ENCODE measurements at places on chromosomes 5 and 9. TPM values are rescaled to one million over a fixed set of nuclear protein-coding genes. Genes with fewer than 3 reads are reported as not detected.

FYB1 gene
- total RNA-seq: 1.6 TPM

CIZ1 gene
- total RNA-seq: 15.9 TPM

HTR4 gene
- 1.2 TPM for total RNA-seq

GFI1B gene
- total RNA-seq: 0.41 TPM

CORO2A gene
- total RNA-seq: 4.5 TPM

STKLD1 gene
- 1.2 TPM for total RNA-seq

ANKRD55 gene
- total RNA-seq: 2.0 TPM

FBP1 gene
- total RNA-seq: not detected

LCN6 gene
- total RNA-seq: not detected

LHX6 gene
- 11.8 TPM for total RNA-seq

- no peak for DNase-seq
Observed at GRCh38 chr5:4983701-4984100, 156.4 kb upstream of the ADAMTS16 start.

DNA sequence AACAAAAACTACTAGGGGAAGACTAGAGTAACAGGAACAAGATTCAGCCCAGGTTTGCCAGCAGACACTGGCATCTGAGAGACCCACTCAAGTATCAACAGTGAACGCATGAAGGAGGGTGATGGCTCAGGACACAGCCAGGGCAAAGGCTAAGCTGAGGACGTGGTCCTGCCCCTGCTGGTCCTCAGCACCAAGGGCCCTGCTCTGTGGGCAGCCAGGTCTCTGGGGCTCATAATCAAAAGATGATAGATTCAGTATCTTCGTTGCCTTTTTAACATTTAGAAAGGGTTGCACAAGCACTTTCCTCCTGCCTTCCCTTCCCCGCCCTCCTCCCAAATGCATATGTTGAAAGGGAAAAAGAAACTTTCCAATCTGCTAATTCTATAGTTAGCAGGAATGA lies 31.5 kb downstream of the MACROH2A1 start:
- DNase-seq: no peak

- DNase-seq: no peak
Observed at GRCh38 chr9:99024959-99025358, 80.0 kb upstream of the TGFBR1 start.

DNA sequence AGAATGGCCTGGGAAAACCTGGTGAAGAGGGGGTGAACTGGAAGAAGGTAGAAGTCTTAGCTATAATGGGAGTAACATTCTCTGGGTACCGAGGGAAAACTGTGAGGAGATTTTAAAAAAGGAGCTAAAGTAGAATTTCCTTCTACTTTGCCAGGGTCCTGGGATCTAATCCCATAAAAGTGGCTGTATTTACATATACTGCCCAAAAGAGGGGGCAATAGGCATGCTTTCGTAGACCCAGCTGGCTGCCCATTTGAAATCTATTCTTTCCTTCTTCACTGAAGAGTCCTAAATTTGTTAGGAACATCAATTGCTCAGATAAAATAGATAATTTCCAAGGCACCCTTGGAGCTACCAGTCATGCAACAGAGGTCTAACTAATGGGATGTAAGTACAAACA lies 159.2 kb downstream of the CDC42SE2 start:
- no peak for DNase-seq

DNA sequence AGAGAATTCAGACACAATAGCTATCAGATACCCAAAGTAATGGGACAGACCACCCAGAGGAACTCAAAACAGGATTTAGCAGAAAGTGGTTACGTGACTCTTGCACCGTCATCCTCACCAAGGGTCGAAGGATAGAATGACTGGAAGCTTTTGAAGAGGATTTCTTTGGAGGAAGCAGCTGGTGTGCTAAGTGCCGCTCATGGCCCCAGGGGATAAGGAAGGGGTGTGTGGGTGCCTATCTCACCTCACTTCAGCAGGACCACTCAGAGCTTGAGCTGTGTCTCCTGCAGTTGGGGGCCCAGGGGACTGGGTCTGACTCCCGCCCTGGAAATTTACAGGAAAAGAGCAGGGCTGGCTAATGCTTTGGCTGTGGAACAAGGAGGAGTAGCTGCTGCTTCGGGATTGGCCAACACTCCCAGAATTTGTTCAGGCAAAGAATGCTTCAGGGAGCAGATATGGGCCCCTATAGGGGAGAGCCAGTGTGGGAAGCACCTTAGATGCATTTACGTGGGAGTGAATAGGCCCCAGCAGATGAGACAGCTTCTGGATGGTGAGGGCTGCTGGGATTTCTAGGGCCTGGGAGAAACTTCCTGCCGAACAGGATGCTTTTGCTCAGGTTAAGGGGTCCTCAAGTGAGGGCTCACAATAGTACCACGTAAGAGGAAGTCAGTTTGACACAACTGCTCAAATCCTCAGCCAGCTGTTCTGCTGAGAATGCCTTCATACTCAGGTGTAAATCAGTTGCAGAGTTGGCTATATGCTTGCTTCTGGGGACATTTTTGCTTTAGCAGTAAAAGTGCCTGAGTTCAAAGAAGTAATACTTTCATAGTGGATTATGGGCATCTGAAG lies 29.1 kb upstream of the TOMM5 start:
- DNase-seq: no peak

- DNase-seq: no peak
Observed at GRCh38 chr5:67032921-67033664, 163.5 kb downstream of the CD180 start.

GRCh38 chr5:16431490-16431889 lies 34.1 kb downstream of the ZNF622 start:
- DNase-seq: no peak

DNA sequence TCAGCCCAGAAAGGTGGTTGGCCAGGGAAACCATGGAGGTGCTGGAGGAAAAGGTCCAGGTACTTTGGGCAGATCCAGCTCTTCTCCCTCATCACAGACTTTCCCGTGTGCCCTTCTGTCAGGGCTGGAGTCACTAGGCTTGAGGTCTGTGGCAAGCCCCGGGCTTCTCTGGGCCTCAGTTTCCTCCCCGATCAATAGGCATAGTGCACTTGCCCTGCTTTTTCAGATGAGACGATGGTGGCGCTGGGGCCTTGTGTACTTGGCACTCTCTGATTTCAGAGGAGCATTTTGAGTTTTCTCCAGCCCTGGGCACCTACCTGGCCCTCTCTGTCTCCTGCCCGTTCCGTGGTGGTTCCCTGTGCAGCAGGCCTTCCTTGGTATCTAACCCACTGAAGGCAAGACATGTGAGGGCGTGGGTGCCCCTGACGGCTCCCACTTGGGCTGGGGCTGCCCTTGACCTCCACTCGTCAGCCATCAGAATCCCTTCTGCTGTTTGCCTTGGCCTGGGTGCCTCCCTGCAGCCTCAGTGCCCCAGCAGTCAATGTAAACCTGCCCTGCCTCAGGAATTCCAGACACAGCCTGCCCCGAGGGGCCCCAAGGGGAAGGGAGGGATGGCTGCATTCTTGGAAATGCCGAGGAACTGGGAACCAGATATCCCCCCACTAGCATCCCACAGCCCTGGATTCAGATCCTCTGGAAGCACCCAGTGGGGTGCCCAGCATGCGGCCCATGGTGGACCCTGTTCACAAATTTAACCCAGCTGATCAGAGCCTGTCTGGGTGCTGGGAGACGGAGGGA lies 66.3 kb upstream of the COL5A1 start:
- DNase-seq: no peak

DNA sequence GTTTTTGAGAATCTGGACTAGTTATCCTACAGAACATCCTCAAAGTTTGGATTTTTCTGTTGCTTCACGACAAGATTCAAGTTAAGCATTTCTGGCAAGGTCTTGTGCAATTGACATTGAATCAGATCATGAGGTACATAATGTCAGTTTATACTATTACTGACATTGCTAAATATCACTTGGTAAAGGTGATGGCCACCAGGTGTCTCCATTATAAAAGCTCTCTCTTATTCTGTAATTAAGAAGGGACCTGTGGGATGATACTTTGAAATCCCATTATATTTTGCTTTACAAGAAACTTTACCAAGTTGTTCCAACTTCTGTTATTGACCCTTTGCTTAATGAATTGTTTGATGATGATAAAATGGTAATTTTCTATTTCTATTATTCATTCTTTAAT lies 131.0 kb upstream of the ASTN2 start:
- no peak for DNase-seq

- no peak for DNase-seq
Observed at GRCh38 chr5:154860765-154861164, 2.3 kb downstream of the CNOT8 start.

DNA sequence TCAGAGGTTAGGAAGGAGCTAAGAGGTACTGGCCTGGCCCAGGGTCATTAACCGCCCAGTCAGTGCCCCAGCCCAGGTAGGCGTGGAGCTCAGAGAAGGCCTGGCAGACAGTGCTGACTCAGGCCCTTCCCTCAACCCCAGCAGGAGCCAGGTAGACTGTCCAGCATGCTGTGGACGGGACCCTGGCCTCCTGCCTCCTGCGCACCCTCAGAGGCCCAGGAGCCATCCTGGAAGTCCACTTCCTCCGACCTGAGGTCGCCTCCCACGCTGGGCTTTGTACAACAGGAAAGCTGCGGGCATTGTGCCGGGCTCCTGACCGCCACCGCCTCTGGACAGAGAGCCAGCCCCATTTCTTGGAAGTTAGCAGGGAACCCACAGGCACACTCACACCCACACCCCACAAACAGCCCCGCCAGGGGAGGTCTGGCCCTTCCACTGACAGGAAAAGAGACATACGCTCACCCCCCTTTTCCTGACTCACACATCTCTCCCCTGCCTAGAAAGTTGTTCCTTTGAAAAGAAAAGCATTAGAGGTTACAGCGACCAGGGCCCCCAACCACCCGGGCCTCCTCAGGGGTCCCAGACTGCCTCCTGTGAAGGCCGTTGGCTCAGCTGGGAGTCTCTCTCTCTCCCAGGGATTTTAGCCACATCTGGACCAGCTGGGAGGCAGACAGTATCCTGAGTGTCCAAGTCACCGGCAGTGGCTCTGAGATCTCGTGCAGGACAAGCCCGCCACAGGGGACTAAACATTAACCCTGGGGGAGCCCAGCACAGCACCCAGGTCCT lies 7.7 kb downstream of the RALGDS start:
- DNase-seq: no peak

- DNase-seq: peak; percentile 57
Observed at GRCh38 chr9:114347675-114348074, 18.0 kb downstream of the ORM2 start.

DNA sequence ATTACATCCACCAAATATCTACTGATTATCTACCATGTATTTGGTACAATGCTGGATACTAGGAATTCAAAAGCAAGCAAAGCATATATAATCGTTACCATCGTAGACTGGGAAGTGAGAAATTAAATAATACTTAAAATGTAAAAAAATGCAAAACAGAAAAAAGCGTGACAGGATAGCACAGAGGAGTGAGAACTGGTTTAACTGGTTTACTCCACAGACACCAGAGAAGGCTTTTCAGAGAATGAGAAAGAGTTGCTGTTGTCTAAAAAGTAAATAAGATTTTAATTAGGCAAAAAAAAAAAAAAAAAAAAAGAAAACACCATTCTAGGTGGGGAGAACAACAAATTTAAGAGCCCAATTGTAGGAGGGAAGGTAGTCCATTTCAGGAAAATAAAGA lies 657.9 kb upstream of the ST8SIA4 start:
- no peak for DNase-seq

- DNase-seq: no peak
Observed at GRCh38 chr5:124754206-124754927, 7.9 kb upstream of the ZNF608 start.

- no peak for DNase-seq
Observed at GRCh38 chr9:134517069-134517680, 124.4 kb upstream of the COL5A1 start.

DNA sequence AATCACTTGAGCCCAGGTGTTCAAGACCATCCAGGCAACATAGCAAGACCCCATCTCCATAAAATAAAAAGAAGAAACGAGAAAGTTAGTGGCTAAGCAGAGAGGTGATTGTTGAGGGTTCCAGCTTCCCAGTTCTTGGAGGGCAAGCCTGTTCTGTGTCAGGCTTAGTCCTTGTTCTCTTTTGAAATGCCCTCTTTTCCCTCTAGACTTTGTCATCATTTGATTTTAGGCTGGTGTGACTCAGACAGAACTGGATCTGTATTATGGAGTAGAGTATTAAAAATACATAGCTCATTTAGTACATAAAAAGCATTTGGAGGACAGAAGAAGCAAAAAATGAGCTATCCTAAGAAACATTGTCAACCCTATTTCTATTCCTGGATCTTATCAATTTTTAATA lies 159.4 kb downstream of the CD180 start:
- DNase-seq: no peak

DNA sequence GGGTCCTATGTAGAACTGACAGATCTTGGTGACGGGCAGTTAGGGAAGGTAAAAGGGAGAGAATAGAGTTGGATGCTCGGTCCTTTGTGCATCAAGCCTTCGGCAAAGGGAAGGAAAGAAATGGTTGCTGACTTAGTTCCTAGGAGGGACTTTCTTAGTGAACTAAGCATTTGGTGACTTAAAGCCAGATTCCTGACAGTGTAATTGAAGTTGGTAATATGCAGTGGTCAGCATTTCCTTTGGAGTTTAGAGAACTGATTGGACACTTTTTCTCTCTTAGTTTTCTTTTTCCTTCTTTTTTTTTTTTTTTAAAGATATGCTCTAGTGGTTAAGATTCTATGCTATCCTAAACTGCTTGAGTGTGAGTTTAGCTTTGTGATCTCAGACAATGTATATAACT lies 2.3 kb downstream of the CLTA start:
- DNase-seq: no peak

DNA sequence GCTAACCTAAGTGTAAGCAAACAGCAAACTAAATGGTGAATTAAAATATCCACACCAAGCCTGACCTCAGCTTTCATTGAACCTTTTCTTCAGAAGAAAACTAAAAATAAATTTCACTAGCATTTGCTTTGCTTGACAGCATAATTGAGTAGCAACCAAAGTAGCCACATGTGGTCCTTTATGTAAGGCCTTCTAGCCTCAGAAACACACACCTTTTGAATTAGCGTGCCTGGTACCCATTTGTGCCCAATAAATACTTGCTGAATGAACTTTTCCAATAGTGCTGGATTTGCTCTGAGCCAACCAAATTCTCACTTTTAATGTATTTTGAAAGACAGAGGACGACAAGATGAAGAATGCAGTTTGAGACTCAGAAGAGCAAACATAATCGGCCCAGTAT lies 2.1 kb upstream of the NIPBL start:
- DNase-seq: no peak

DNA sequence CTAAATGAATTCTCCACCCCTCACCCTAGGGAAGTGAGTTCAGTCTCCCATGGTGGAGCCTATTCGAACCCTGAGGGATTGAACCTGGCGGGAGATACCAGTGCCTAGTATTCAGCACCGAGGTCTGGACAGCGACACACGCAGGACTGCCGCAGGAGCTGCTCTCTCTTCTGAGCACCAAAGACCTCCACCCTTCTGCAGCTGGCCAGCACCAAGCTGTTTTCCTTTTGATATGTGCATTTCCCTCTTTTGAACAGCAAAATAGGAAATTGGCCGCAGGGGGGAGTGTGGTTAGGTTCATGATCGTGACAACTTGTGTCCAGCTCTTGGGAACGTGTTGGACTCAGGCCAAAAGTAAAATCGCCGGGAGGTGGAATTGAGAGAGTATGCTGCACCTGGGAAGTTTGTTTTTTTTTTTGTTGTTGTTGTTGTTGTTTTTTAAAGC lies 1.2 kb upstream of the PCSK1 start:
- DNase-seq: peak; percentile 8

GRCh38 chr9:5425006-5425628 lies 12.6 kb downstream of the PLGRKT start:
- no peak for DNase-seq

GRCh38 chr9:119227422-119227821 lies 141.8 kb downstream of the BRINP1 start:
- DNase-seq: no peak

GRCh38 chr5:103546858-103547257 lies 15.7 kb downstream of the NUDT12 start:
- DNase-seq: no peak

- DNase-seq: peak; percentile 88
Observed at GRCh38 chr5:148383564-148384379, at the start of gene FBXO38. FBXO38 (plus strand) TSS chr5:148383958; CDS start chr5:148394777, 10,819 bp downstream.

GRCh38 chr9:129769669-129770068 lies 16.8 kb upstream of the PTGES start:
- no peak for DNase-seq

All from frontal cortex (tissue), 4 donors.